ENCODE measurements at places on chromosomes 12 and 14. TPM values are rescaled to one million over a fixed set of nuclear protein-coding genes. Genes with fewer than 3 reads are reported as not detected.

MEG3 gene
- total RNA-seq = 0.10 TPM

LBHD2 gene
- total RNA-seq = not detected

TSPAN11 gene
- not detected for total RNA-seq

GCN1 gene
- total RNA-seq = 146 TPM

SLC35E3 gene
- 8.7 TPM for total RNA-seq

FCF1 gene
- total RNA-seq = 103 TPM

LTB4R2 gene
- 11.5 TPM for total RNA-seq

GPRC5A gene
- total RNA-seq = 0.34 TPM

OR4K15 gene
- total RNA-seq = not detected

AGAP2 gene
- 23.8 TPM for total RNA-seq

CMTM5 gene
- not detected for total RNA-seq

Measured in activated naive CD8-positive, alpha-beta T cell treated with anti-CD3 and anti-CD28 coated beads for 36 hours (primary cell).